Epithelial cell of esophagus (primary cell): ENCODE measurements at places on chromosomes 11 and 22.

DNA sequence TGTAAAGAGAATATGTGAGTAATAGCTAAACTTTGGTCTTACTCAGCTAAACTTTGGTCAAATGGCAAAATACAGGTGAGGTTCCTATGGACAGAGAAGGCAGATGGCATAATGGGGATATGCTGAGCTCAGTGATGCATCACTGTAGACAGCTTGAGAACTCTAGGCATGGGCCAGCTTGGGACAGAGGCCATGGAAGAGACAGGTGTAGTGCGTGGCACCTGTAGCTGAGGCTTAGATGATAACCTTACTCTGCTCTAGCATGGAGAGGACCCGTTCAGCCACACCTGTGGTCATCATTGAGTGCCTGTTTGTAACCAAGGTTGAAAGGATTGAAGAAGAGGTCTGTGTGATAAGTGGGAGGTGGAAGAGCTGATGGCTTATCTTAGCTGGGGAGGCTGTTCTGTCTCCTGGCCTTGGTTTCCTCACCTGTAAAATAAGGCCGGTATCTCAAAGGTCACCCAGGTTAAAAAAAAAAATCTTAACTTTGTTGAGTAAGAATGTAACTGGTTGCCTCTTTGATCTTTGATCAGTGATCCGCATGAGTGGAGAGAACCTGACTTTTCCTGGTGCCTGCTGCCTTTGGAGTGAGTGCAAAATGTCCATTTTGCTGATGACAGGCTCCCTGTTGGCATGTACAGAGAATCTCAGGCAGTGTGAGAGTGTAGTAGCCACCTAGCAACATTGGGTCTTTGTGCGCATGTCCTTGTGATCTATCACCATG, 48.6 kb downstream of the ZNRF3 start:
- DNase-seq, result no peak

GRCh38 chr22:38104084-38104483, 6.4 kb downstream of the BAIAP2L2 start:
- no peak for DNase-seq

- peak; percentile 78 for DNase-seq
Measured at GRCh38 chr11:57071829-57072228, 83.1 kb downstream of the OR5AK2 start.

DNA sequence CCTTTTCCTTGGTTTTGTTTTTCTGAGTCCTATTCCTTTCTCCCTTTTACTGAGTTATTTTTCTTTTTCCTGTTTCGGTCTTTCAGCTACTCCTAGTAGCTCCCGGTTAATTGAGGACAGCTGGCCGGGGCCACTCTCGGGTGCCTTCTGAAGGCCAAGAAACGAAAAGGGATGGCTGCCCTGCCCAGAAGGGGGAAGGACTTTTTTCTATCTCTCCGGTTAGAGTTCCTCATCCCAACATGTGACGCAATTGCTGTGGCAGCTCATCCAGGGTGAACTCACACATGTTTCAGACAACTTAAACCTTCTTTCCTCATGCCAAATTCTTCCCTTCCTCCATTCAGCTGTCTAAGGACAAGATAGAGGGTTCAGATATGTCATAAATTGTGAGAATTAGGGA, 83.6 kb downstream of the PIWIL4 start:
- peak; percentile 50 for DNase-seq

DNA sequence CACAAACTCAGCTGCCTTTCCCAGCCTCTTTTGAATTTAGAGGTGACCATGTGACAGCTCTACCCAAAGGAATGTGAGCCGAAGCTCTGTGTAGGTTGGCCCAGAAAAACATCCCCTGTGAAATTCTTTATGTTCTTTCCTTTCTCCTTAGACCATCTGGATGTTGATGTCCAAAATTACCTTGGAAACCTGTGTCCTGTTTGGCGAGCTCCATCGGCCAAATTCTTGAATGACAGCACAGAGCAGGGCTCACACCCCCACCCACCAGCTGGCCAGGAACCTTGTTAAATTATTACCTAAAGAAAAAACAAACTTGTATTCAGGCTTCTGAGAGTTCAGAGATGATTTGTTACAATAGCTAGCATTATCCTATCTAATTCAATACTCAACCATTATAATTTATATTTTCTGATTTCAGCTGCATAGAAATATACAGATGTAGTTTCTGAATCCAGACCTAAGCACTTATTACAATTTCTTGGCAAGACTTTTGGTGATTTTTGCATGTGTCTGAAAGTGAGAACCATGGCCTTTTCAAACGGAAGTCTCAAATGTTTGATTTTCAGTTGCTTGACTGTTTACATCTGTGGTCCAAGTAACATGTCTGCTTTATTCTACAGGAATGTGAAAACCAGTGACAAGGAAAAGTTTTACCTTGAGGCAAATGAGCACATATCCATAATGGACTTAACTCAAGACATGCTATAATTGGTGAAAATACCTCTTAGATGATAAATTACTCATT, 554.2 kb downstream of the NTM start:
- no peak for DNase-seq

GRCh38 chr11:16825968-16826367, 87.5 kb downstream of the C11orf58 start:
- DNase-seq, result no peak

GRCh38 chr11:82978422-82979099, 77.0 kb downstream of the DDIAS start:
- peak; percentile 67 for DNase-seq

DNA sequence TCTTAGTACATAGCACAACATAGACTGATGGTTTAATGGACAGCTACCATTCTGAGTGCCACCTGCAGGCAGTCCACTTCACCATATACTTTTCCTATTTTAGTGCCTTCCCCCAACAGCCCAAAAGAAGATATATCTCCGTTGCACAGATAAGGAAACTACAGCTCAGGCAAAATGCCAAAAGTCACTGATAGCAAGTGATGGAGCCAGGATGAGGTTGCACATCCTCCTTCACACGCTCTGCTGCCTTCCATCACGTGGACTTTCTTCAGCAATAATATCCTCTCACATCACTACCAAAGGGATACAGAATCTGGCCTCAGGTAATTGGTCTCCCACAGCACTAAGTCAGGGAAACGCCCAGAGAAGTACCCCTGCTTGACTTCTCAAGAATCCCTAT, 7.5 kb downstream of the TCF20 start:
- DNase-seq, result no peak

- no peak for DNase-seq
Measured at GRCh38 chr11:74626604-74627003, 34.2 kb downstream of the POLD3 start.

DNA sequence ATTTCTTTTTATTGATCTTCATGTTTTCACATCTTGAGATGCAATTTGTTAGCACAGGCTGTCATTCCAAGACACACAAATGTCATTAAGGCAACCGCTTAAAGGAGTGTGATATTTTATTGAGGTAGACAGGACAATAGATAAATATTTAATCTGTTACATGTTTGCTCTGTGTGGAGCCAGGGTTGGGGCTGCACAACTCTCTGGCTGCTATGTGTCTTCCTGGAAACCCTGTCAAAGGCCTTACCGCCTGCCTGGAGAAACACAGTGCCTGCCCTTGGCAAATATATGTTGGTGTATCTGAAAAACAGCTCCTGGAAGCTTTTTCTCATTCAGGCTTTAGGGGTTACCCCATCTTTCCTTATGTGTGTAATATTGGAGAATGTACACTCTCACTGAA, 139.7 kb upstream of the TEAD1 start:
- DNase-seq, result no peak

DNA sequence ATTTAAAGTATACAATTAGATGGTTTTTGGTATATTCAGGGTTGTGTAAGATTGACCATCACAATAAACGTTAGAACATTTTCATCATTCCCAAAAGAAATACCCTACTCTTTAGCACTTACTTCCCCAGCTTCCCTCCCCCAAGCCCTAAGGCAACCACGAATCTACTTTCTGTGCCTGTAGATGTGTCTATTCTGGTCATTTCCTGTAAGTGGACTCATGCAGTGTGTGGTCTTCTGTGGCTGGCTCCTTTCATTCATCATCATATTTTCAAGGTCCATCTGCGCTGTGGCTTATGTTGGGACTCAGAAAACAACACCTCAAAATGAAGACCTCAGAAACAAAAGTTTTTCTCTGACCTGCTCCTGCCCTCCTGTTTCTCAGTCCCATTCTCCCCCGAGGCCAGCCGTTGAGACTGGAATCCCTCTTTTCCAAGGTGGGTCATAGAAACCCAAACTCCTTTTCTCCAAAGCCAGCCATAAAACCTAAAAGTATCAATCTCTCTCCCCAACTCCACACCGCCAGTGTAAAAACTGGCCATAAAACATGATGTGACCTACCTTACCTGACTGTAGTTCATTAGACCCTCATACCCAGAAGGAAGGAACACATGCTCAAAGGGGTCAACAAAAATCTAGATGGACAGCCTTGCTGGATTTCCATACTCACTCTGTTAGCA, 12.9 kb upstream of the TMPRSS13 start:
- no peak for DNase-seq

DNA sequence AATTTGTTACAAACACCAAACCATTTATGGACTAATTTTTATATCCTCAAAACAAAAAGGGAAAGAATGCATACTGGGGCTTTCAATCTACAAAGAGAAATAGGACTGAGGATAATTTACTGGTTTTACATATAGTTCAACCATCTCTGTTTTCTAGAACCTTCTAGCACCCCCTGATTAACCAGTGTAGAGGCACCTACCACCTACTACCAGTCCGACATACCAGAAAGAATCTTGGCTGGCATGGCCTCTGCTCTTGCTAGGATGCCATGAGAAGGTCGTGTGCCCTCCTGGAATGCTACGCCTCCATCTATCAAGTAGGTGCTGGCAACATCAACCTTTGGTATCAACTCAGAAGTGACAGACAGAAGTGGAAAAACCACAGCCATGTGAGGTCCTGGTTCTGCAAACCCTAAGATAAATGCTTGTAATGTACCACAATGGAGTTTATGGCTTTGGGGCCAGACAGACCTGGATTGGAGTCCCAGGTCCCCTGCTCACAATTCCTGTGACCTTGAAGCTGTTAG, 28.2 kb downstream of the MYH9 start:
- no peak for DNase-seq

DNA sequence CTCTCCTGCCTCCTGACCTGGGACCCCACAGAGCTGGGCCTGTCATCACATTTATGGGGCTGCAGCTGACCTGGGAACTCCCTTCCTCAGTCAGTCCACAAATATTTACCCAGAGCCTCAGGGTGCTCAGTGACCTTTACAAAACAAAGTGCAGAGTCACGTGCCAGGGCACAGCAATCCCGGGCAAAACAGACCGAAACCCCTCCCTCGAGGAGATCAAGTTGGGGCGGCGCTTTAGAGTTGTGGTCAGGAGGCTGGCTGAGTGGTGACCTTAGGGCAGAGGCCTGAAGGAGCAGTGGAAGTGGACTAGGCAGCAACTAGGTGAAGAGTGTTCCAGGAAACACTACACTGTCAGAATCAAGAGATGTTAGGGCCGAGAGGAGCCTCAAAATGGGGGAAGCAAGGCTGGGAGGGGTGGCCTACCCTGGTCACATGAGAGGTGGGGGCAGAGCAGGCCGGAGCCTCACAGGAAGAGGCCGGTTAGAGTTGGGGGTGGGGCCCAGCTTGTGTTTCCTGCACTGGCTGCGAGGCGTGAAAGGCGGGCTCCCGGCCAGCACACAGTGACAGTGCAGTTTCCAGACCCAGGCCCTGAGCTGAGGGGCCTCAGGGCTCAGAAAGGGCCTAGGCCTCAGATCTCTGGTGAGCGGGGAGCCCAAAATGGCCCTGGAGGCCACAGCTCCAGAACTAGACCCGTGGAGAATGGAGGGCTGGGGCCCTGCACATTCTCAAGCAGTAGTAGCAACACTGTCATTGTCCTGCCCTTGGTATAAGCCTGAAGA, 3.7 kb upstream of the NEAT1 start:
- DNase-seq, result peak; percentile 92

- no peak for DNase-seq
Measured at GRCh38 chr22:37101311-37102066, 8.0 kb downstream of the TMPRSS6 start.

DNA sequence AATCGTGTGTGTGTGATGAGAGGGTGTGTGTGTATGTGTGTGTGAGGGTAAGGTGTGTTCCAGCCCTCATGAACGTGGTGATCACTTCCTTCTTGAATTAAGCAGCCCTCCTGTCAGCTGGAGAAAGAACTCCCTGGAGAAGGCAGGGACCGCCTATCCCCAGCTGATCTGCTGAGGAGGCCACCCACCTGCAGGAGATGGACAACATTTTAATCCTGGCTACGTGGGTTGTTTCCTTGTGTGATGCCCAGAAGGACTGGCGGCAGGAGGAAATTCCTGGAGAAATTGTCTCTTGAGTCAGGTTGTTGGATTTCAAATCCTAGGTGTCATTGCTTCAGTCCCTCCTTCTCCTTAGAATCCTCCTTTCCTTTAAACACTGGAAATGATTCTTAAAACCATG, 878.8 kb downstream of the NTM start:
- no peak for DNase-seq

DNA sequence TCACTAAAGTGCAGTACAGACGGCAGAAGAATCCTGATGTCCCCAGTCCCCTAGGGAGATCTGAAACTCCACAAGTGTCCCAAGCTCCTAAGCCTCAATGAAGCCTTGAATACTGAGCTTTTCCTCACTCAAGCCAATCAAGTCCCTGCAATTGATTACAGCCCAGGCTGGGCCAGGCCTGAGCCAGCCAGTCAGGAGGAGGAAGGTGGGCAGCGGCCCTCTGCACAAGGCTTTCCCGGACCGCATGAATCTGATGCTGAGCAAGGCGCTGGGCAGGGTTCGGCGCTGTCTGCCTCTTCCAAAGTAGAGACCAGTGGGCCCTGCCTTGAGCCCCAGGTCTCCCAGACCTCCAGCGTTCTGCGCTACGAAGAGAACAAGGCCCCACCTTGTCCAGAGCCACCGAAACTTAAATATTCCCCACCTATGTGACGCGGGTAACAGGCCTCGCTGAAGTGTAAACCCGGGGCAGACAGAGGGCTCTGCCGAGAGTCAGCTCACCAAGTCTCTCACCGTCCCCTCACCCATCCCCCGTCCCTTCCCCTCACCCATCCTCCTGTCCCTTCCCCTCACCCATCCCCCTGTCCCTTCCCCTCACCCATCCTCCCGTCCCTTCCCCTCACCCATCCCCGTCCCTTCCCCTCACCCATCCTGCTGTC, 63.2 kb downstream of the SCUBE1 start:
- no peak for DNase-seq

- DNase-seq, result no peak
Measured at GRCh38 chr11:12131943-12132789, 21.8 kb downstream of the MICAL2 start.
